HepG2 (cell line): ENCODE measurements at places on chromosomes 7 and 10. TPM values are rescaled to one million over a fixed set of nuclear protein-coding genes. Genes with fewer than 3 reads are reported as not detected.

ACBD7 gene
- 2.6 and 4.0 TPM in 2 replicates for total RNA-seq

TACR2 gene
- total RNA-seq = not detected in 2 replicates

COMMD3 gene
- total RNA-seq = 54.4 and 56.8 TPM in 2 replicates

VAX1 gene
- not detected in 2 replicates for total RNA-seq

HOXA7 gene
- not detected in 2 replicates for total RNA-seq

UPK3BL2 gene
- total RNA-seq = 0.79 and 2.4 TPM in 2 replicates

HABP2 gene
- 0.13 TPM in 1 of 2 replicates, not detected in the other for total RNA-seq

CNPY1 gene
- not detected in 2 replicates for total RNA-seq

TCERG1L gene
- not detected in 2 replicates for total RNA-seq

CTAGE8 gene
- not detected in 2 replicates for total RNA-seq

FXYD4 gene
- not detected in 2 replicates for total RNA-seq

CFAP70 gene
- total RNA-seq = 0.13 and 0.27 TPM in 2 replicates

TBXAS1 gene
- 4.0 and 6.1 TPM in 2 replicates for total RNA-seq

CLDN4 gene
- 9.4 and 28.2 TPM in 2 replicates for total RNA-seq

ACTR3C gene
- total RNA-seq = 4.1 and 7.5 TPM in 2 replicates

EPHB6 gene
- total RNA-seq = not detected in 2 replicates

MYL10 gene
- total RNA-seq = not detected in 2 replicates

TMEM213 gene
- total RNA-seq = not detected in 2 replicates

CALHM2 gene
- total RNA-seq = not detected in 2 replicates

TSPAN12 gene
- 0.70 and 0.95 TPM in 2 replicates for total RNA-seq

CRHR2 gene
- total RNA-seq = not detected in 2 replicates

SPDYE2B gene
- total RNA-seq = not detected in 2 replicates

GFRA1 gene
- not detected in 2 replicates for total RNA-seq

BTBD16 gene
- total RNA-seq = 3.6 and 5.0 TPM in 2 replicates

SVOPL gene
- not detected in 2 replicates for total RNA-seq

TRPV5 gene
- not detected in 2 replicates for total RNA-seq

VSTM4 gene
- total RNA-seq = not detected in 2 replicates

PILRA gene
- total RNA-seq = 0.13 TPM in 1 of 2 replicates, not detected in the other

CYP3A4 gene
- 0.11 and 0.35 TPM in 2 replicates for total RNA-seq

CYP2C19 gene
- total RNA-seq = not detected in 2 replicates

AGBL3 gene
- 5.5 and 7.2 TPM in 2 replicates for total RNA-seq

SDK1 gene
- total RNA-seq = 0.17 and 0.35 TPM in 2 replicates

ASB4 gene
- total RNA-seq = 1.1 and 1.3 TPM in 2 replicates

KLF14 gene
- total RNA-seq = not detected in 2 replicates

PPP1R9A gene
- 18.2 and 31.9 TPM in 2 replicates for total RNA-seq

GNAT3 gene
- total RNA-seq = not detected in 2 replicates

TRIM74 gene
- total RNA-seq = 0.88 and 1.4 TPM in 2 replicates

LEP gene
- not detected in 2 replicates for total RNA-seq

MCM7 gene
- total RNA-seq = 214 and 229 TPM in 2 replicates

MLXIPL gene
- 17.2 and 51.6 TPM in 2 replicates for total RNA-seq

GOLGA7B gene
- total RNA-seq = not detected in 2 replicates

PDZD8 gene
- 32.0 and 34.2 TPM in 2 replicates for total RNA-seq

ASB10 gene
- total RNA-seq = not detected in 2 replicates
